Activated T-cell treated with anti-CD3 and anti-CD28 coated beads, Interleukin-2, amount 50 U/mL, for 1 hour (primary cell): ENCODE measurements at places on chromosomes 11 and 22.

DNA sequence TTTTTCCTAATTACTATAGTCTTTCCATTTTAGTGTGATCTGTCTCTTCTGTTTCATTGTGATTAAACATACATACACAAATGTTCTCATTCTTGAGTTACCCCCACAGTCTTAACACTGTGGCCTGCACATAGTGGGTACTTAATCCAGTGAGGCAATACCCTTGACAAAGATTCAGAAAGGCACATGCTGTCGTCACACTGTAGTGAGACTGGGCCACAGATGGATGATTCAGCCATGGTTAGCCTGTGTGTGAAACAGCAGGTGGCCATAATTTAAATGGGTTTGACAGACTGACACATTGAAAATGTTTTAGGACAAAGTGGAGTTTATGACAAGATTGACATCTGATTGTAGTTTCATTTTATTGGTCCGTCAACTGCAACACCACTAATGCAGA is 313.1 kb downstream of the C11orf87 start:
- no peak for DNase-seq

- DNase-seq = no peak
These were observed 56.6 kb upstream of the LIN7C start for GRCh38 chr11:27563201-27563600.

DNA sequence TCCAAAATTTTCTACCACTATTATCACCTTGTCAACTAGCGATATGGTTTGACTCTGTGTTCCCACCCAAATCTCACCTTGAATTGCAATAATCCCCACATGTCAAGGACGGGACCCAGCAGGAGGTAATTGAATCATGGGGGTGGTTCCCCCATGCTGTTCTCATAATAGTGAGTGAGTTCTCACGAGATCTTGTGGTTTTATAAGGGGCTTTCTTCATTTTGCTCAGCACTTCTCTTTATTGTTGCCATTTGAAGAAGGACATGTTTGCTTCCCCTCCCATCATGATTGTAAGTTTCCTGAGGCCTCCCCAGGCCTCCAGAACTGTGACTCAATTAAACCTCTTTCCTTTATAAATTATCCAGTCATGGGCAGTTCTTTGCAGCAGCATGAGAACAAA is 73.5 kb upstream of the ZC3H12C start:
- no peak for DNase-seq

DNA sequence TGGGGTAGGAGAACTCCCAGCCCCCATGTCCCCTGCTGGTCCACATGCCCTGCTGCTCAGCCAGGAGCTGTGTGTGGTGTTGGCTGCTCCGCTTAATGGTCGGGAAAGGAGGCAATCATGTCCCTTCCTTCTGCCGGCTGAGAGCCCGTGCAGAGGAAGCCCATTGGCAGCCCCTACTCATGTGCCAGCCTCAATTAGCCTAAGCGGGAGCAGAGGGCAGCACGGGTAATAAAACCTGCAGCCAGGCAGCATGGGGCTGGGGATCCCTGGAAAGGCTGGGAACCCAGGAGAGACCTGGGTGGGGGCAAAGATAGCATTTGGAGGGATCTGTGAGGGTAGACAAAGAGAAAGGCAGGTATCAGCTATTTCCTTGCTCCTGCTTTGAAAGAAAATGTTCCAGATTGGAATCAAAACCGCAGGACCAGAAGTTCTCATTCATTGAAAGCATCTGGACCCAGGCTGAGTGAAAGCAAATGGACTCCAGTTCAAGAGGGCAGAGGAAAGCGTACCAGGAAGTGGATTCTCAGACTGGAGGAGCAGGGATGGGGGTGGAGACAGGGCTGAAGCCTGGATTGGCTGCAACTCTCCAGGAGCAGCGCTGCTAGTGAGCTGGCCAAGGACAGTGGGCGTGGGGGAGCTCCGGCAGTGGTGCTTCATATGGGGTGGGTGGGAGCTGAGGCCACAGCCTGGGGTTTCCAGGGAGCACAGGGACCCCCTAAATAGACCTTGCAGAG is 103.4 kb upstream of the NECTIN1 start:
- no peak for DNase-seq

GRCh38 chr11:12120031-12121008 is 9.9 kb downstream of the MICAL2 start:
- DNase-seq = no peak

DNA sequence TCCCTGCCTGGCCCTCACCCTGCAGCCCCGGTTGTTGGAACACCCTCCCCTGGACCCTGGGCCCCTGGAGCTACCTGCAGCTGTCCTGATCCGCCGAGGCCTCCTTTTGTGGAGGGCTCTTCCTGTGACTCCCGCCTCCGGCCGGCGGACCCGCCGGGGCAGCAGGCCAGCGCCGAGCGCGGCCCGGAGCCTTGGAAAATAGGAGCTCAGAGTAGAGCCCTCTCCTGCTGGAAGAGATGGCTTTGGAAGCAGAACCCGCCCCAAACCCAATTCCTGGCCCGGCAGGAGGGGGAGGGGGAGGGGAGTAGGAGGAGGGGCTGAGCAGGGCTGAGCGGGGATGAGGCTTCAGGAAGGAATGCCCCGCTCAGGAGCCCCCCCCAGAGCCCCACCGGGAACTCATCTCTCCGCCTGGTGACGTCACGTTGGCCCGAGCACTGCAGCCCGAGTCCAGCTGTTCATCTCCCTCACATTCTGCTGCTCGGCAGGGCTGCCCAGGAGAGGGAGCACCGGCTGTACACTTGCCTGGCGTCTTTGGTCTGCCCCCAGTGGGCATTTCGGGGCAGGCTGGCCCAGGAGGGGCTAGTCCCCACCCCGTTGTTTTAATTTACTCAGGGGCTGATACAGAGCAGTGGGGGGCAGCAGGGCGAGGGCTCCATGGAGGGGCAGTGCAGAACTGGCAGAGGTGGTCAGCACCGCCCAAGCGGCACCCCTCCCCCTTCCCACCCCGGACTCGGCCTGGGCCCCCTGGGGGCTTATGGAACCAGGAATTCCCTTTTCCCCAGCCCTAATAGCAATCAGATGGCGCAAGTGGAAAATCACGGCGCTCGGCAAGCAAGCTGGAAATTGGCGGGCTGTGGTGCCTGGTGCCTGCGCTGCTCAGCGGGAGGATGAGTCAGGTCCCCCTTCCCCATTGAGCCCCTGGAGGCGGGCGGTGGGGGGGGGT is at the start of gene MRGPRF:
MRGPRF (minus strand) TSS at position 238 of the 943 bp plus-strand sequence. CDS start 3,345 bp downstream, outside the sequence.
- no peak for DNase-seq

GRCh38 chr11:64545619-64546018 is 45.4 kb upstream of the SLC22A12 start:
- no peak for DNase-seq

DNA sequence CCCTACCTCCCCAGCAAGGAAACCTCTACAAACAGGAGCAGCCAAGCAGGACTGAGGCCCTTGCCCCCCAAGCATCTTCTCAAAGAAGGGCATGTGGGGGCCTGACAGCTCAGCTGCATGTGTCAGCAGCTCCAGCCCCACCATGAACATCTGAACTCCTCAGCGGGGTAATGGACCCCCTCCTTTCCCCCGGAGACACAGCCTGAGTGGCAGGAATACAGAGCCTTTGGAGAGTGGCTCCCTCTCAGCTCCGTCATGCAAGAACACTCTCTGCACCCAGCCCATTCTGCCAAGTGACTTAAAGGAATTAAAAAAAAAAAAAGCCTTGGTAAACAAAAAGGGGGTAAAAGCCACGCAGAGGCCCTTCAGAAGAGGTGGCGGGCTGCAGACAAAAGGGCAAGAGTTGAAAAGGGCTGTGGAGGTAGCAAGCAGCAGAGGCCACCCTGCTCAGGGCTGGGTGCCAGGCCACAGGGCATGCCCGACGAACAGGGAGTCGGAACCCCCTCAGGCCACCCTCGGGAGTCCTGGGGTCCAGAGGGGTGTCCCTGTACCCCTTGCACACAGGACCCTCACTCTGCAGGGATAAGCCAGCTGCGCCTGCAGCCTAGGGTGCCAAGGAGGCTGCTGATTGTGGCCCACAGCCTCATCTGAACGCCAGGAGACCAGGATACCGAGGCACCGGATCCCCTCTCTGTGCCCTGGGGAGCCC is 62.5 kb downstream of the MACROD1 start:
- DNase-seq = no peak

DNA sequence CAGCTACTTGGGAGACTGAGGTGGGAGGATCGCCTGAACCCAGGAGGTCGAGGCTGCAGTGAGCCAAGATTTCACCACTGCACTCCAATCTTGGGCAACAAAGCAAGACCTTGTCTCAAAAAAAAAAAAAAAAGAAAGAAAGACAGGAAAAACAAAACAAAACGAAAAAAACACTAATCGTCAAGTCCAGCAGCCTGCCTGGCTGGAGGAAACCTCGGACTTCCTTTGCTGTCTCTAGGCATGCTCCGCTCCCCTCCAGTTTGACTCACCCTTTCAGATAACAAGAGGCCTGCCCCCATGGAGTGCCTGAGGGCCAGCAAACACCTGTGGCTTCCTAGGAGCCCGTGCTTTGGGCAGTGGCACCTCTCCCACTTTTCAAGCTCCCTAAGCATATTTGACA is 28.8 kb upstream of the CHKA start:
- no peak for DNase-seq

GRCh38 chr22:40051322-40051721 is 56.6 kb downstream of the FAM83F start:
- DNase-seq = no peak

DNA sequence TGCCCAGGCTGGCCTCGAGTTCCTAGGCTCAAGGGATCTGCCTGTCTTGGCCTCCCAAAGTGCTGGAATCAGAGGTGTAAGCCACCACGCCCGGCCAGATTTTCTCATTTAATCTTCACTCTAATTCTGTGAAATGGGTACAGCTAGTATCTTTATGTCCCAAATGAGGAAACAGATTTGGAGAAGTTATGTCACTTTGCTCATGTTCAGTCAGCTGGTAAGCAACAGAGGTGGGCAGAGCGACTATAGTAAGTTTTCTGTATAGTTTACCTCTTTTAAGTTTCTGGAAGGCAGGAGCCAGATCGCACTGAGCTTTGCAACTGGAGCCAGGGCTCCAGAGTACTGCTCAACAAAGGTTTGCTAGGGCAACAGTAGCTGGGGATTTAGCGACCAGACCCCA is 33.2 kb downstream of the RCOR2 start:
- DNase-seq = no peak

DNA sequence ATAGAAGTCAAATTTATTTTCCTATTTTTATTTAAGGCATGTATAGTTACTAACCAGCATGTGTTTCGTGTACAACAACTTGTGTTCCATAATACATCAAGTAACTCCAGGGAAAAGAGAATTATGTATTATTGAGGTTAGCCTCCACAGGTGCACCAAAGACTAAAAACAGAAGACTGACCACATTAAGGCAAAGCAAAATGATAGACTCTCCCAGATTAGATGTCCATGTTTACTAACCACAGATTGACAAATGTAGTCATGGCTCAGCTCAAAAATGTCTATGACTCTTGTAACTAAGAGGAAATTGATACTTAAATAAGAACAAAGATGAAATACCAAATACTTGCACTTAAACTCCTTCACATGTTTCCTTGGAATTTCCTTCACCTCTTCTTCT is 238.5 kb downstream of the METTL15 start:
- no peak for DNase-seq

GRCh38 chr22:38696606-38697424 is 3.9 kb downstream of the JOSD1 start:
- DNase-seq = no peak
